ENCODE measurements at places on chromosomes 6 and 20. TPM values are rescaled to one million over a fixed set of nuclear protein-coding genes. Genes with fewer than 3 reads are reported as not detected.

GRCh38 chr6:116012471-116012949, 48.2 kb downstream of the FRK start:
- no peak for DNase-seq

Gene EYA2
- total RNA-seq: 8.1 TPM

- no peak for DNase-seq
These were observed 12.9 kb upstream of the GFOD1 start for GRCh38 chr6:13500264-13500663.

DNA sequence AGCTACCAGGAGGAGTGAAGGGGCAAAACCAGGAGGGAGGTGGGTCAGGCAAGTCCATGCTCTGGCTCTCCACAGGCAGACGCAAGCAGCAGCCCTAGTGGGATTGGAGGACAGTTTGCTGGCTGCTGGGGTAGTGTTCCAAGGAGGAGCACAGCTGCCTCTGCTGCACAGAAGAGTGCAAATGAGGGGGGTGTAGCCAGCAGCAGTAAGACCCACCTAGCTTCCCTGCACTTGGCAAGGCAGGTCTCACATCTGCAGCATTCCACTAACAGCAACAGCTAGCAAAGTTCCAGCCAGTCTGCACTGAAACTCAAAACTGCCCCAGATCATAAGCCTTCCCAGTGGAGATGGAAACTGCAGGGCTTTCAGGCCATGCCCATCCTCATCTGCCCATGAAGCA, 405.0 kb downstream of the UTRN start:
- no peak for DNase-seq

DNA sequence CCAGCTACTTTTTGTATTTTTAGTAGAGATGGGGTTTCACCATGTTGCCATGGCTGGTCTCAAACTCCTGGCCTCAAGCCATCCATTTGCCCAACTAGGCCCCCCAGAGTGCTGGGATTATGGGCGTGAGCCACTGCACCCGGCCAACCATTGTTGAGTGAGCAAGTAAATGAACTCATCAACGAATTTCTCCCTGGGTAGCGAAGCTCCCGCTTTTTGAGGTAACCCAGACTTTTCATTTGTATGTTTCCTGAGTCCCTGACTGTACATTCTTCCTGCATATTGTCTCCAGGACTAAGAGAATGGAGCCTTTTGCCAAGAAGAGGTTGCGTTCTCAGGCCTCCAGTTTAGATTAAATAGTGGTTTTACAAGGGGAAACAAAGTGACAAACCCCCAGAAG, 36.4 kb downstream of the RIPOR3 start:
- DNase-seq: no peak

DNA sequence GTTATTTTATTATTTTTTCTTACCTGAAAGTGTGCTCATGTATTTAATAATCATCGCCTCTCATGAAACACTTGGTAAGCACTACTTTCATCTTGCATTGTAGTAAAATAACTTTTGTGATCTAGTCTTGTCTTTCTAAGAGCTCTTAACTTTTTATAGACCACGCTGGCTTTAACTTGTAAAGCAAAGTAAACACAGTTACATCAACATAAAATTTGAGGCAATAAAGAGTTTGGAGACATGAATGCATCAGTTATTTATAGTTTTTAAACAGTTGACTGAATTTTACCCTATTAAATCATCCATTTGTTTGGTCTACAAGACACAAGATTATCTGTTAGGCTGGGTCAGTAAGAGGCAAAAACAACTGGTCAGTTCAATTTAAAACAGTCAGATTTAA, 218.5 kb upstream of the KCNQ5 start:
- no peak for DNase-seq

GRCh38 chr6:20709451-20709850, 175.2 kb downstream of the CDKAL1 start:
- no peak for DNase-seq

Gene C6orf163
- total RNA-seq: 2.0 TPM

- no peak for DNase-seq
These were observed 1.5 kb downstream of the CD2AP start for GRCh38 chr6:47479140-47479508.

Gene RIN2
- total RNA-seq: 86.9 TPM

GRCh38 chr6:127793396-127793795, 107.5 kb downstream of the THEMIS start:
- DNase-seq: no peak

Gene MPC1
- 44.0 TPM for total RNA-seq

Gene ARMH2
- total RNA-seq: not detected

DNA sequence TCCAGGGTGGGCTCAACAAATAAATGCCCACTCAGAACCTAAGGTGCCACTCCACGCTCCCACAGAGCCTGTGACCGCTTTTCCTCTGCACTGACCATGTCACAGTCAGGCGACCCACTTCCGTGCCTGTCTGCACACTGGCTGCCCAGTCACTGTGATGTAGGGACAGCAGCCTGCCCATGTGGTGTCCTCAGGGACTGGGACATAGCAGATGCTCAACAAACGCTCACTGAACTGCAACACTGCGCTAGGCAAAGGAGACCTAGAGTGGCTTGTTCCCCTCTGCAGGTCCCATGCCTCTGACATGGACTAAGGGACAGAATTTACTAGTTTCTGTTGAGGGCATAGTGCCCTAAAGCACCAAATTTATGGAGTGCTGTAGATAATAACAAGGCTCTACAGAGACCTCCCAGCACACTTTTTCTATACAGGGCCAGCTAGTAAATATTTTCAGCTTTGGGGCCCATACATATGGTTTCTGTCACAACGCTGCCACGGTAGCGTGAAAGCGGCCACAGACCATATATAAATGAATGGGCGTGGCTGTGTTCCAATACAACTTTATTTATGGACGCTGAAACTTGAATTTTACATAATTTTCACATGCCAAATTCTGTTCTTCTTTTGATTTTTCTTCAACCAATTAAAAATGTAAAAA, 57.8 kb upstream of the MRPS10 start:
- no peak for DNase-seq

DNA sequence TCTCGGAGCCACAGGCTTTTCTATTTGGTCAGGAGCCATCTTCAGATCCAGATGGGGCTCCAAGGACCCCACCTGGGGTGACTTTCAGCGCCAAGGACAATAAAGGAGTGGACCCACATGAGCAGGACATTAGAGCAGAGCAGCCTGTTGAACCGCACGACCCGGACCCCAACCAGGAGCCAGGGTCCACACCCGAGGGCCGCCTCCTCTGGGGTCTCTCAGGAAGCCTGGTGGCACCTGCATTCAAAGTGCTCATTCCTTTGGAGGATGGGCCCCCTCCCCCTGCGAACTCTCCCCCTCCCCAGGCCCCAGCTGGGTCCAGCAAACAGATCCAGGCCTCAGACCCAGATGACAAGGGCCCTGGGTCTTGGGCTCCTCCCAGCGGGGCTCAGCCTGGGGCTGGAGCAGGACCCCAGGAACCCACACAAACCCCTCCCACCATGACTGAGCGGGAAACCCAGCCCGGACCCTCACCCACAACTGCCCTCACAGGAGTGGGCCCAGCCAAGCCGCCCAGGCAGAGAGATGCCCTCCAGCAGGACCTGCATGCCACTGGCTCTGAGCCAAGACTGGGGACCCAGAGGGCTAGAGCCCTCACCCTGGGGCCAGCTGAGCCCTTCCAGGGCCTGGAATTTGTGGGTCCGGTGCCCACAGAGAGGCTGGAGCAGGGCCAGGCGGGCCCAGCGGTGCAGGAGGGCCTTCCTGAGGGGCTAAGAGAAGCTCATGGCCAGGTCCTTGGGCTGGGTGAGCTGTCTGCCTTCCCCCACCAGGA, 23.9 kb downstream of the RAB44 start:
- DNase-seq: no peak

- no peak for DNase-seq
These were observed 23.9 kb upstream of the PRND start for GRCh38 chr20:4697831-4698221.

Gene BANF2
- not detected for total RNA-seq
